A549 treated with DMSO at 1 μM for 4 hours (cell line): ENCODE measurements at places on chromosomes 5 and 9. TPM values are rescaled to one million over a fixed set of nuclear protein-coding genes. Genes with fewer than 3 reads are reported as not detected.

The TEK gene
- 0.05 to 0.15 TPM (median 0.07 TPM) in 5 replicates for total RNA-seq

The ADGRV1 gene
- total RNA-seq = 0.49 to 1.1 TPM (median 0.76 TPM) in 5 replicates

The PCDHB7 gene
- not detected in 5 replicates for total RNA-seq

The OGN gene
- not detected in 5 replicates for total RNA-seq

The AIF1L gene
- total RNA-seq = 1.2 to 1.5 TPM (median 1.3 TPM) in 5 replicates

The HMCN2 gene
- total RNA-seq = 0.03 to 0.17 TPM (median 0.09 TPM) in 3 of 5 replicates, not detected in the others

The PCSK5 gene
- total RNA-seq = 0.89 to 1.5 TPM (median 1.0 TPM) in 5 replicates

The IL13 gene
- 0.06 to 0.11 TPM in 2 of 5 replicates, not detected in the others for total RNA-seq

The DRD1 gene
- total RNA-seq = 0.77 to 1.3 TPM (median 0.95 TPM) in 5 replicates

The NXNL2 gene
- total RNA-seq = 0.34 to 1.0 TPM (median 0.67 TPM) in 5 replicates

The FAT2 gene
- total RNA-seq = under 0.01 to 0.02 TPM in 2 of 5 replicates, not detected in the others

The PTGER4 gene
- total RNA-seq = 0.69 to 0.94 TPM (median 0.80 TPM) in 5 replicates

The ENDOG gene
- 13.9 to 28.9 TPM (median 26.9 TPM) in 5 replicates for total RNA-seq

The NUTM2G gene
- 0.03 TPM in 1 of 5 replicates, not detected in the others for total RNA-seq

The MSANTD3 gene
- total RNA-seq = 64.9 to 78.8 TPM (median 77.9 TPM) in 5 replicates

The WNK2 gene
- 3.8 to 8.6 TPM (median 6.4 TPM) in 5 replicates for total RNA-seq

The TNFSF15 gene
- 0.27 to 0.44 TPM (median 0.40 TPM) in 5 replicates for total RNA-seq

The FSTL4 gene
- total RNA-seq = 2.0 to 5.1 TPM (median 3.9 TPM) in 5 replicates

The PAPPA gene
- 27.7 to 47.1 TPM (median 38.6 TPM) in 5 replicates for total RNA-seq

The ZNF354C gene
- 0.55 to 1.0 TPM (median 0.95 TPM) in 5 replicates for total RNA-seq

The PFN3 gene
- not detected in 5 replicates for total RNA-seq

The IL4 gene
- not detected in 5 replicates for total RNA-seq

The IRX1 gene
- total RNA-seq = not detected in 5 replicates

The TAF11L3 gene
- not detected in 5 replicates for total RNA-seq

The TAF1L gene
- total RNA-seq = 0.02 TPM in 1 of 5 replicates, not detected in the others

The IFNA2 gene
- total RNA-seq = not detected in 5 replicates

The MINAR2 gene
- not detected in 5 replicates for total RNA-seq

The SHROOM1 gene
- 8.8 to 10.6 TPM (median 9.9 TPM) in 5 replicates for total RNA-seq

The CLIC3 gene
- total RNA-seq = 2.2 to 2.7 TPM (median 2.6 TPM) in 5 replicates

The CA9 gene
- total RNA-seq = 3.4 to 8.1 TPM (median 6.2 TPM) in 5 replicates

The DNAJC25 gene
- total RNA-seq = 10.0 to 12.4 TPM (median 11.9 TPM) in 5 replicates

The CDH9 gene
- not detected in 5 replicates for total RNA-seq

The HTR1A gene
- total RNA-seq = not detected in 5 replicates

The MAT2B gene
- 45.2 to 59.9 TPM (median 52.9 TPM) in 5 replicates for total RNA-seq

The PHF24 gene
- 0.07 to 0.18 TPM (median 0.17 TPM) in 5 replicates for total RNA-seq

The PTPRD gene
- total RNA-seq = 0.09 to 0.56 TPM (median 0.36 TPM) in 5 replicates

The POC5 gene
- total RNA-seq = 10.3 to 13.8 TPM (median 11.9 TPM) in 5 replicates

The PCDHGA3 gene
- 0.02 to 0.04 TPM (median 0.03 TPM) in 3 of 5 replicates, not detected in the others for total RNA-seq

The SPINK6 gene
- 0.32 to 0.76 TPM (median 0.48 TPM) in 5 replicates for total RNA-seq

The SMU1 gene
- total RNA-seq = 20.3 to 22.2 TPM (median 22.1 TPM) in 5 replicates

The GABRP gene
- not detected in 5 replicates for total RNA-seq

The CAMK2A gene
- 0.96 to 1.4 TPM (median 1.0 TPM) in 5 replicates for total RNA-seq

The PCDHB2 gene
- total RNA-seq = 3.3 to 4.1 TPM (median 3.3 TPM) in 5 replicates

The BTNL8 gene
- not detected in 5 replicates for total RNA-seq

The TAF11L13 gene
- not detected in 5 replicates for total RNA-seq

The AGXT2 gene
- total RNA-seq = not detected in 5 replicates
